ENCODE measurements at places on chromosomes 6 and 20.

DNA sequence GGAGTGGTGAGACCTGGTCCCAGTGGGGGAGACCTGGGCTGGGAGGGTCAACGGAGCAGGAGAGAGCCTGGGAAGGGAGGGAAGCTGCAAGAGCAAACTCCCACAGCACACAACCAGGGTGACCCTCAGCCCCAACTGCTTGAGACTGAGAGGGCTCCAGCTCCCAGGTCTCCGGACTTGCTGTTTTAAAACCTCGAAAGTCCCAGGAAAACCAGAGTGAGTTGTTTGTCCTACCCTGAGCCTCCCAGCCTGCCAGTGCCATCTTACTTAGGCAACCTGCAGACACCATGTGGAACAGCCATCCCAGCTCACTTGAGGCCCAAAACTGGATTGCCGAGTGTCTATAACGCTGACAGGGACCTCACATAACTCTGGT is 4.8 kb upstream of the NTSR1 start:
- no peak for DNase-seq

DNA sequence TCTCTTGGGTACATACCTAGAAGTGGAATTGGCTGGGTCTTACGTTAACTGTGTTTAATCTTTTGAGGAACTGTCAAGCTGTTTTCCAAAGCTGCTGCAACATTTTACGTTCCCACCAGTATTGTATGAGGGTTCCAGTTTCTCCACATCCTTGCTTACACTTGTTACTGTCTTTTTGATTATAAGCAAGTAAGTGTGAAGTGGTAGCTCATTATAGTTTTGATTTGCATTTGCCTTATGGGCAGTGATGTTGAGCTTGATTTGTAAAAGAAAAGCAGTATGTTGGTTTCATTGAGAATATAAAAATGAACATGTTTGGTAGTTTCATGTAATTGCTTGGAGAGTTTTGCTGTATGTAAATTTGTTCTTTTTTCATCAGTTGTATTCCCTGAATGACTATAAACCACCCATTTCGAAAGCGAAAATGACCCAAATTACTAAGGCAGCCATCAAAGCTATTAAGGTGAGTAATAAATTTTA is 40.4 kb downstream of the SCAF8 start:
- DNase-seq, result no peak

DNA sequence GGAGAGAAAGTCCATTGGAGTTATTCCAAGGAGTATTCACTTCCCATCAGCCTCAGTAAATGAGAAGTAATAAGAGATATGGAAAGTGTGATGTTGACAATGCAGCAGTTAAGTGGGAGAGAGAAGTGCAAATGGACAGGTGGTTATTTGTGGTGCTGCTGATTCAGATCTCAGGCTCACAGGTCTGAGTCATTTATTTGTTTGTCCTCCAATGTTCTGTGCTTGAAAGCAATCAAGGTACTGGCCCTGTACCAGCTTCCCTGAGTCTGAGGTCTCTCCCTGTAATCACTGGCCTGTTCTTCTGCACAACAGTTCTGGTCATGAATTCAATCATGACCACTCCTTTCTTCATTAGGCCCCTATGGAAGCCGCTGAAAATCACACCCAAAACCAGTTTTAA is 827.7 kb downstream of the MAFB start:
- no peak for DNase-seq

- DNase-seq, result no peak
Measured at GRCh38 chr6:155185544-155185943, 78.3 kb upstream of the CLDN20 start.

DNA sequence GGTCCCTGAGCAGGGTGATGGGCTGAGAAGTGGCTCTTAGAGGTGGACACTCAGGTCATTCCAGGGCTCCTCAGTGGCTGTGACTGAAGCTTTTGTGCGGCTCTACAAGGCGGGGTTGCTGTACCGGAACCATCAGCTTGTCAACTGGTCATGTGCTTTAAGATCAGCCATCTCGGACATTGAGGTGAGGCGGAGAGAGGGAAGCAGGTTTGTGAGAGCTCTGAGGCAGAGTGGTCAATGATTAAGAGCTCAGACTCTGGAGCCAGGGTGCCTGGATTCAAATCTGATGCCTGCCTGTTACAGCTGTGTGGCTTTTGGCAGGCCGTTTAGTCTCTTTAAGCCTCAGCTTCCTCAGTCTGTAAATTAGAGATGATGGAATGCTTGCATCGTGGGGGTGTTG is 3.0 kb downstream of the VARS2 start:
- no peak for DNase-seq

DNA sequence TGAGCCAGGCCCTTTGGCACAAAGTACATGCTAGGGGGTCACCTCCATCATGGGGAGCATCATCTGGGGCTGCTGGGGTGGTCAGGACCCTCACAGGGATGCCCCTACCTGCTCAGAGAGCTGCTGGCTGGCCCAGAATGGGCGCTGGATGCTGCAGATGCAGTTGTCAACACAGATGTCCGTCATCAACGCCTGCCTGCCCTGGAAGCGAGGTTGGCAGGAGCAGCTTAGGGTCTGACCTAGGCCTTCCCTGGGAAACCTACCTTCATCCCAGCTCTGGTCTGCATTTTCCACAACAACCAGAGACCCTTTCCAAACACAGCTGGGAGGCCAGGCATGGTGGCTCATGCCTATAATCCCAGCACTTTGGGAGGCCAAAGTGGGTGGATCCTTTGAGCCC is 88.0 kb downstream of the EDN3 start:
- DNase-seq, result no peak
